Fibroblast of mammary gland (primary cell): ENCODE measurements at places on chromosomes 5 and 9.

DNA sequence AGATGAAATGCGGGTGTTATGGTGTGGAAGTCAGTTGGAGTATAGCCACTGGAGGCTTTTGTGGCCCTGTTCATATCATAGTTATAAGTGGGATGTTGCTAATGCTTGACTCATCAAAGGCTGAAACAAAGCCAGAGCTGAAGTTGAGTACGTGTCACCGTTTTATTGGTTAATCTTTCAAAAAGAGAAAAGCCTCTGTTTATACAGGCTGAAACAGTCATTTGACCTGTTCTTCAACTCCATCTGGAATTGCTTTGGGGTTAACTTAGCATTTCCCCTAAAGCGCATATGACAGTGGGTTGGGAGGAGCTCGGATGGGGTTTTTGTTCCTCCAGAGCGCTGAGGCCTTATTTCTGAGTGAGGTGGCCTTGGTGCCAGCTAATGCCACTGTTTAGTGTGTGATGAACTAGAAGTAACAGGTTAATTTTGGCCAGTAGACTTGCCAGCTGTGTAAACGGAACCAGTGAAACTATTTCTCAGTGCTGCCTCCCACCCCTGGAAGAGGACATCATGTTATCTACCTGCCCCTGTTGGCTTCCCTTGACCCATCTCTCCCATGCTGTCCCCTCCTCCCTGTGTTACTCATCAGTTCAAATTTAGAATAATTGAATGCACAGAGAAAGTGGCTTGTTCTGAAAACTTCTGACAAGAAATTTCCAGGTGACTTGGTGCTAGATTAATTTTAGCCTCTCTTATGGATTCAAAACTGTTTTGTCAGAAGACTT lies 34.2 kb downstream of the MTAP start:
- DNase-seq, result peak; percentile 100

DNA sequence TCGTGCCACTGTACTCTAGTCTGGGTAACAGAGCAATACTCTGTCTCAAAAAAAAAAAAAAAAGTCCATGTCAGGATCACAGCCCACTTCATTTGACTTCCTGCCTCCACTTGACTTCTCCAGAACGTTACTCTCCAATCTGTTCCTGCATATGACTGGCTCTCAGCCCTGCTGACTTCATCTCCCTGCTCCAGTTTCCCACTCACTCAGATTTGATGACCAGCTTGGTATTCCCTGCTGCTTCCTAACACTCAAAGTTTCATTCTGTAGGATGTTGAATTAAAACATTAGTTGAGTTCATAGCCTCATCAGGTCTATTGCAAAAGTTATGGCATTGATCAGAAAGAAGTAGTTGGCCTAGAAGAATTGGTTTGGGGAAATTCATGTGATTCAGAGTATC lies 52.3 kb downstream of the UGCG start:
- no peak for DNase-seq

DNA sequence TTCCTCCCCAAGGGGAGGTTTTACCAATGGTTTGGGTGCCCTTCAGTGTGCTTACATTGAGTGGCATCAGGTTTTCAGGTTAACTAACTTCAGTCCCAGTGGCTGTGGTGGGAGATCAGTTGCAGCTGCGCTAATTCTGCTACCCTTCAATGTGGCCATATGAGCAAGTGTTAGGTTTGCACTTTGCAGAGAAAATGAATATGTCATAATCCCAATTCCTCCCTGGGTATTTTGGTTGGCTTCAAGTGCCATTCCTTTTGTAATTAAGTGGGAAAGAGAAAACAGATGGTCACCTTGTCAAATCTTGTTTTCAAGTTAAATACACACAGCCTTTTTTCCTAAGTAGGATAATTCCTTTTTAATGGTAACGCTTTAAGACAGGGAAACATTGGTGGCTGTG lies 236.2 kb downstream of the TLE4 start:
- no peak for DNase-seq

GRCh38 chr5:151483647-151484046 lies 36.2 kb downstream of the SLC36A1 start:
- DNase-seq, result no peak

DNA sequence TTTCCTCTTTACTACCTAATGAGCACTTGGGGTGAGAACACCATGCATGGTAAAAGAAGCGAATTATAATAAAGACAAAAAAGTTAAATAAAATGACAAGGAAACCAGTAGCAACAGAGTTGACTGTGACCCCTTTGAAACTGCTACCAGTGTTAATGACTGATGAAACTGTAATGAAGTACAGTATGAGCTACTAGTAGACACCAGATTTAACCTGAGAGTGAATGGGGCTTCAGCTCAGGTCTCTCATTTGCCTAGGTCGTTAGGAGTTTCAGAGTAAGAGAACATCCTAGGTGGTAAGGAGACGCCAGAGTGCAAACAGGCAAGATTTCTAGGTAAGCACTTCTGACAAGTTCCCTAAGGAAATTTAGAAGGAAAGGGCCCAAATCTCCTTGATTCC lies 346.4 kb downstream of the BNC2 start:
- no peak for DNase-seq

GRCh38 chr5:168334695-168335094 lies 43.2 kb downstream of the WWC1 start:
- peak; percentile 17 for DNase-seq

GRCh38 chr9:115039516-115040120 lies 78.3 kb downstream of the TNC start:
- no peak for DNase-seq

- no peak for DNase-seq
Measured at GRCh38 chr5:56493766-56494165, 260.6 kb upstream of the ANKRD55 start.

GRCh38 chr5:8474569-8474930 lies 605.6 kb downstream of the MTRR start:
- DNase-seq, result no peak

DNA sequence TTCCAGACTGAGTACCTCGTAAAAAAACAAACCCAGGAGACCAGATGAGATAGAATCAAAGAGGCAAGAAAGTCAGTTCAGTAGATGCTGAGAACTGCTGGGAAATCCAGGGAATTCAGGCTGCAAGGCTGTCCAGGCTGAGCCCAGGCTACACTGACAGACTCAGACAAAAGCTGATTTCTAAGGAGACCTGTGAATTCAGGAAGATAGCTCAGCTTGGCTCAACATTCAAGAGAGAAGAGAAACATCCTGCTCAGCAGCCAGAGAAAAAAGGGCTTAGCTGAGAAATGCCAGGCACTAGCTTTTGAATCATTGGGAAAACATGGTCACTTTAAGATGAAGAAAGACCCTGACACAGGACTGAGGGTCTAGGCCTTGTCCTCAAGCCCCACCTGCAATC lies 118.2 kb upstream of the SLC44A1 start:
- DNase-seq, result no peak

- DNase-seq, result no peak
Measured at GRCh38 chr5:124697501-124697900, 48.9 kb downstream of the ZNF608 start.

GRCh38 chr9:90607701-90608516 lies 34.7 kb downstream of the DIRAS2 start:
- DNase-seq, result no peak

DNA sequence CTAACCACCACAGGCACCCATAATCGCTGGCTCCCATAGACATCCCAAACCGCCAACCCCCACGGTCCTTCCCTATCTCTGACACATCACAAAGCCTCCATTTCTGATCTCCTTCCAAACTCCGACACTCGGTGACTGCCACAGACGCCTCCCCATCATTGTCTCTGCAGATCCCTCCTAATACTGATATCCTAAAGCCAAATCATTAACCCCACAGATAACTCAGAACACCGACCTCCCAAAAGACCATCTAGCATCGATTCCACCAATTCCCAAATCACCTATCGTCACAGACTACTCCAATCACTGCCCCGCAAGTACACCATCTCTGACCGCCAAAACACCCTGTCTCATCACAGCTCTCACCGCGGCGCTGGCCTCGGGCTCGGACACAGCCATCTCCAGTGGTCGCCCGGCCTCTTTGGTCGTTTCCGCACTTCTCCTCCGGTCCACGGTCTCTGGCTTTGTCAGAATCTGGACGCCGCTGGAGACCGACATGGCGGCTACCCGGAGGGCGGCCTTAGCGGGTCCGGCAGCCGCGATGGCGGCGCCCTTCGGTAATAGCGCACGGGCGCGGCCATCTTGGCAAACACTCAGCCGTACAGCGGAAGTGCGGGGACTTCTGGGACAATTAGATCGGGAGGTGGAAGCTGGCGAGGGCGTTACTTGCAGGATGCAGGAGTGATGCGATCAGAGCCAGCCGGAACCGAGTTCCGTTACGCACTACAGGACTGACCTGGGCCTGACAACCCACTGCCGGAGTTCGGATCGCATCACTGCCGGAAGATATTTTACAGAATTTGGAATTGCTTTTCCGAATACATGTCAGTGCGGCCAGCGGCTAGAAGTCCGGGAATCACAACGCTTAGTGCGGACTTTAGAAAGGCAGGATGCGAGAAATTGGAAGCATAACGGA lies at the start of gene ZFP37:
ZFP37 (minus strand) TSS at position 534 of the 916 bp plus-strand sequence; CDS start at position 498, 36 bp downstream.
- peak; percentile 94 for DNase-seq

DNA sequence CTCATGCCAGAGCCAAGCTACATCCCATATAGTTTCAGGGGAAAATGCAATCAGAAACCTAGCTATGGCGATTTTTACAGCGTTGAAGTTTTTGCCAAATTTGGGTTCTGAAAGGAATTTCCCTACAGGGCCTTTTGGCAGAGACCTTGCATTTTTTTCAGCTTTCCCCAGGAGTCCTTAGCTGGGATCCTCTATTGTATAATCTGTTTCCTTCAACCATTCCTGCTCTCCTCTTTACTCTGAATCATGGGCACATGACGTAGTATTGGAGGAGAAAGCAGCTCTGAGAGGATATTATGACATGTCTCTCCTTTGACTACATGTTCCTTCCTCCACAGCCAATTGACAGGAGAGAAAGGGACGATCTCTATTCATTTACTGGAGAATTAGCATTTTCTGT lies 118.5 kb upstream of the ERCC6L2 start:
- DNase-seq, result peak; percentile 75

DNA sequence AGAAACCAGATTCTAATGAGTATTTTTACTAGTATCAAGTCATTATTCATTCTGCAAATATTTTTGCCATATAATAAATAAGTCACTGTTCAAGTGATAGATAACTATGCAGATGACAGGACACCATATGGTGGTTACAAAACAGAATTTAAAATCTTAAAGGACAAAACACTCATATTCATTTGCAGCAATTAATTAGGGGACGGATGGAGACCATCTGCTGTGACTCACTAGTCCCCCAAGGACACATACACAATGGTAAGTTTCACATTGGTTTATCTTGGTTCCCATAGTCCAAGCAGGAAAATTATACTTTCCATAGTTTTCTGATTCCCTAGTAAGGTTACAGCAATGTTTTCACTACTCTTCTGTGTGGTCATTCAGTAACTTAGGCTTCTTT lies 28.4 kb upstream of the SPATA31C2 start:
- DNase-seq, result no peak

DNA sequence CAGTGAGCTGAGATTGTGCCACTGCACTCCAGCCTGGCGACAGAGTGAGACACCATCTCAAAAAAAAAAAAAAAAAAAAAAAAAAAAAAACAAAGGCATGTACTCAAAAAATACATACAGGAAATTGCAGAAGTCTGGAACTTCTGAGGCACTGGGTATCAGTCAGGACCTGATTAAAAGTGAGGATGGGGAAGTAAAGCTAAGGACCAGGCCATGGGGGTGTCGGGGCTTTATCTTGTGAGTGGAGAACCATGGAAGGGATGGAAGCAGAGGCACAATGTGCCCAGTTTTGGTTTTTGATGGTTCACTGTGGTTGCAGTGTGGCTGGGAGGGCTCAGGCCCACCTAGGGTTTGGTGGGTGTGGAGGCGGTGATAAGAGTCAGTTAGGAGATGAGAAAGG lies 212.7 kb upstream of the PIK3R1 start:
- DNase-seq, result no peak

GRCh38 chr9:127291246-127291778 lies 26.7 kb downstream of the GARNL3 start:
- DNase-seq, result no peak

DNA sequence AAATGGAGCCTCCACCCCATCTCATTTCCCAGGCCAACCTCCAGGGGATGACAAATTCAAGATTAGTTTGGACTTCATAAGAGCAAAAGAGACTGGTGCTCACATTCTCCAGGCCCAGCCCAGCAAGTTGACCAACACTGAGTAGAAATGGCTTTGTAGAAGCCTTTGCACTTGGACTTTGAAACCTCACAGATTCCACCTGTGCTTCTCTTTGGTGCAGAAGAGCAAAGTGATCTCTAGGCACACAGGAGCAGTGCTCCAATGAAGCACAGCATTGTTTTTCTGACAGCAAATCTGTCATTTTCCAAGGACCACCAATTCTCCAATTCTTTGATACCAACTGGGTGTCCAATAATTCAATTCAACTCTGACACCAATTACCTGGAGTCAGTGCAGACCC lies 17.1 kb upstream of the RNF145 start:
- no peak for DNase-seq

DNA sequence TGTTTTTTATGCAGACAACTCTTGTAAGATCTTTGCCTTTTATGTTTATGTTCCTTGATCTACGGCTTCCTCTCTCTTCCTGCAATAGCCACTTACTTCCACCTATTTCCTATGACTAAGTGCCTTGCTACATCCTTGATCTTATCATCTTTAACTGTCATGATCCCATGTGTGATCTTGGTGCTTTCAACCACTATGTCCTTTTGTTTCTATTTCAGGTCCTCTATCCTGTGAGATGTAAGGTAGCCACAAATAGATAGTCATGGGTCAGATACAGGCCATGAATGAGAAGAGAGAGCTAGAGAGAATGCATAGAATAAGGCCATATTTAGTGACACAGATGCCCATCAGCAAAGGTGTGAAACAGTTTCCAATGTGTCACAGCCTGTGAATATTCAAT lies 243.6 kb upstream of the HAPLN1 start:
- no peak for DNase-seq

GRCh38 chr5:179164331-179165311 lies 104.4 kb downstream of the ZNF354C start:
- DNase-seq, result no peak
